ENCODE measurements at places on chromosomes 2 and 18.

DNA sequence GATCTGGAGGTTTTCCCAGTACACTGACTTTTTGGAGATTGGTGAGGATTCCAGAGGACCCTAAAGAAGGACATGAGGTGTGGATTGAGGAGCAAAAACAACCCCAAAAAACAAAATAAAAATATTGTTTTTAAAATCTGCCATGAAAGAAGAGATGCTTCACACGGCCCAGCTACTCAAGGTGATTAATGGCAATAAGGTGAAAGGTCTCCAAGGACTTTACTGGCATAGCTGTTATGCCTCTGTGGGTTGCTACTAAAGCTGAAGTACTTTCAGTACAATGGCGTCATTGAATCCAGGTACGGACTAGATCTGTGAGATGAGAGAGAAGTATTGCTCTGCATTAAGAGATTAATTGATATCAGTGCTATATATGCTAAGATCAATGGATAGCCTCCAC is 606.4 kb downstream of the TDRD15 start:
- DNase-seq: no peak

DNA sequence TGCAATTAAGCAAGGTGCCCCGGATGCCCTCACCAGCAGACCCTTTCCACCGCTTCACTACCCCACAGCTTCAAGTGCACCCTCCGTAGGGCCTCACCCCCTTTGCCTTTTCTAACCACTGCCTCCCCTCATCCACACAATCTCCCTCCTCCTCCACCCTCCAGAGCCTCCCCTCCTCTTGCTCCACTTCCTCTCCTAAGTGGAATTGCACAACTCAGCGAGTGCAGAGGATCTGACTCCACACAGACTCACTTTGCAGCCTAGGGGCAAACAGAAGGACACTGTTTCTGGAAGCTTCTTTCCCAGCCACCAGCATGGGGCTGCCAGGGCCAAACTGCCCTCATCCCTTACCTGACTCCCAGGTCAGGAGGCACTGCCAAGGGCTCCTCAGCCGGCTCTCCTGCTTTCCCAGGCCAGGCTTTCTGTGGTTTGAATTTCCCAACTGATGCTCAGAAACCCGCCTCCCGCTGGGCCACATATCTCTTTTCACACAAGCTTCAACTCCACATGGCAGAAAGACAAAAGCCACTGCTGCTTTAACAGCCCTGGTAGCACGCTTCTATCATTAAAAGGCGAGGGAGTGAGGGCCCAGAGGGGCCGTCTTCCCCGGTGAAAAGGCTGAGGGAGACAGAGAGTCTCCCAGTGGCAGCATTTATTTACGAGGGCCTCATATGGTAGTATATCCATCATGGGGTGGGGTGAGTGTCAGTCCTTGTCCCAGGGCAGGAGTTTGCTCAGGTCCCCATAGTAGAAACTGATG is 74.7 kb upstream of the MGAT4A start:
- no peak for DNase-seq

- no peak for DNase-seq
Measured at GRCh38 chr2:9654452-9655100, 23.8 kb upstream of the YWHAQ start.

DNA sequence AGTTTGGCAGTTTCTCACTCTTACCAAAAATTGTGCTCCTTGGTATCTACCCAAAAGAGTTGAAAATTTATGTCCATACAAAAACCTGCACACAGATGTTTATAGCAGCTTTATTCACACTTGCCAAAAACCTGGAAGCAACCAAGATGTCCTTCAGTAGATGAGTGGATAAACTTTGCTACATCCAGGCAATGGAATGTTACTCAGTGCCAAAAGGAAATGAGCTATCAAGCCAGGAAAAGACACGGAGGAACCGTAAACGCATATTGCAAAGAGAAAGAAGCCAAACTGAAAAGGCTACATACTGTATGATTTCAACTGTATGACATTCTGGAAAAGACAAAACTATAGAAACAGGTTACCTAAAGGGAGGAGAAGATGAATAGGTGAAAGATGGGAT is 36.1 kb downstream of the TMEM163 start:
- no peak for DNase-seq

GRCh38 chr2:185790361-185790760 is 51.8 kb downstream of the FSIP2 start:
- no peak for DNase-seq

- no peak for DNase-seq
Measured at GRCh38 chr18:42100911-42101310, 145.9 kb downstream of the PIK3C3 start.

DNA sequence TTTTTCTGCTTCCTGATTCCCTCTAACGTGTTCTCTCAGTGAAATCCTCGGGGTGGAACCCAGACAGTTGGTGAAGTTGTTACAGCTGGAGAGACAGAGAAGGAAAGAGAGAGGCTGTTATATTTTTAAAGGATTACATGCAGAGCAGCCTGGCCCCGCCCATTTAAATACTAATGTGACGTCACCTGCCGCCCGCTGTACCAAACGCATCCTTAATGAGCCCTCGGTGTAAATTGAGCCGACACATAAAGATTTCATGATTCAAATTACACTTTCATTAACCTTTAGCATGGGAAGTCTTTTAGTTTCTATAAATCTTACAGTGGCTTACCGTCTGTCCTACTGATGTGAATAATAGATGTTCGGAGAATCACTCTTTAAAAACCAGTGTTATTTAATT is 164.0 kb upstream of the SIX3 start:
- no peak for DNase-seq

DNA sequence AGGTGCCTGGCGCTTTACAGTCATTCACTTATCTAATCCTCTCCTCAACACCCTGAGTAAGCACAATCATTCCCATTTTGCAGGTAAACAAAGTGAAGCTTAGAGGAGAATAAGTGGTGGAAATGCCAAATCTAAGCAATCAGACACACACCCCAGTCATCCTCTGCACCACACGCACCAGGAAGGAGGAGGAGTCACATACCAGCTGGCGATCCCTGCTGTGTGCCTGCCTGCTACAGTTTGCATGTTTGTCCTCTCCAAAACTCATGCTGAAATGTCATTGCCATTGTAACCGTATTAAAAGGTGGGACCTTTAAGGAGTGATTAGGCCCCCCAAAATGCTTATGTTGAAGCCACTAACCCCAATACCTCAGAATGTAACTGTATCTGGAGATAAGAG is 93.7 kb downstream of the LOXHD1 start:
- DNase-seq: no peak

DNA sequence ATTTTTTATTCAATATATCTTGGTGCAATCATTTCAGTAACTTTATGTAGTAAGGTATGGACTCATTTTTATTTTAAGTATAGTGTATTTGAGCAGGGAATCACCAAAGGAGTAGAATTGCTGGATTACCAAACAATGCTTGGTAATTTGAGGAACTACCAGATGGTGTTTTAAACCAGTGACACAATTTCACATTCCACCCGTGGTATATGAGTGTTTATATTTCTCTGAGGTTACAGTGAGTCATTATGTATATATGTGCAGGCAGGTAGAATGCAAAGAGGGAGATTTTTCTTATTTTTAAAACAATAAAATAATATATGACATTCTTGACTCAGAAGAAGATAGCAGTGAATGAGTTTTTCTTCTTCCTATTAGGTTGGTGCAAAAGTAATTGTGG is 596.9 kb downstream of the DCC start:
- DNase-seq: no peak

GRCh38 chr2:172600557-172601008 is 44.7 kb downstream of the PDK1 start:
- DNase-seq: no peak
